ENCODE measurements at places on chromosomes 2 and 18.
A peak's percentile ranks its signal among the peaks of the same experiment; 100 is the strongest.

DNA sequence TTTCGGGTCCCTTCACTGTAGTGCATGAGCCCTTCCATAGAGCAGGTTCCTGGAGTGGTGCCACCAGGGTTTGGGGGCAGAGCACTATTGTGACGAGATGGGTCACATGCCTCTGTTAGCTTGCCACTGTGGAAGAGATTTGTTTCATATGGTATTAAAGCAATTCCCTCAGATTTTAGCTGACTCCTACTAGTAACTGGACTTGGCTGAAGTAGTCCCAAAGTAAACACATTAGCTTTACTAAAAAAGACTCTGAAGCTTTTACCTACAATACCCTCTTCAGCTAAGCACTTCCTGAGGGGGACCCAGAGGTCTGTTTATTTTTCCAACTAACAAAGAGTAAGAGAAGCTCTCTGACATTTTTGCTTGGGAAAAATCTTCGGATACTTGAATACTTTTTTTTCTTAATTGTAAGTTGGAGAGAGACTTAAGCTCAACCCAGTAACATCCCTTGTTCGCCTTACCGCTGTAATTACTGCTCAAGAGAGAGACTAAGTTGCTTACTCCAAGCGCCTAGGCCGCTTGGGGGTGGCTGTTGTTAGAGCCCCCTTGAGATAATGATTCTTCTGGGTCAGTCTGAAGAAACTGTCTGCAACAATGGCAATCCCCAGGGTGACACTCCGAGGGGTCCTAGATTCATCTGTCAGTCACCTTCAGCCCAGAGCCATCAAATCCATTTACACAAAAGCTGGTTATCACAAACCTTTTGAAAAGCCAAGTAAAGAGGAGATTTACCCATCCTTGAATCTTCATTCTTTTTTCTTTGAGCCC is 177.4 kb downstream of the FIGN start:
- no peak for DNase-seq

GRCh38 chr2:48440103-48440390 is 89.9 kb upstream of the STON1 start:
- DNase-seq, result no peak

DNA sequence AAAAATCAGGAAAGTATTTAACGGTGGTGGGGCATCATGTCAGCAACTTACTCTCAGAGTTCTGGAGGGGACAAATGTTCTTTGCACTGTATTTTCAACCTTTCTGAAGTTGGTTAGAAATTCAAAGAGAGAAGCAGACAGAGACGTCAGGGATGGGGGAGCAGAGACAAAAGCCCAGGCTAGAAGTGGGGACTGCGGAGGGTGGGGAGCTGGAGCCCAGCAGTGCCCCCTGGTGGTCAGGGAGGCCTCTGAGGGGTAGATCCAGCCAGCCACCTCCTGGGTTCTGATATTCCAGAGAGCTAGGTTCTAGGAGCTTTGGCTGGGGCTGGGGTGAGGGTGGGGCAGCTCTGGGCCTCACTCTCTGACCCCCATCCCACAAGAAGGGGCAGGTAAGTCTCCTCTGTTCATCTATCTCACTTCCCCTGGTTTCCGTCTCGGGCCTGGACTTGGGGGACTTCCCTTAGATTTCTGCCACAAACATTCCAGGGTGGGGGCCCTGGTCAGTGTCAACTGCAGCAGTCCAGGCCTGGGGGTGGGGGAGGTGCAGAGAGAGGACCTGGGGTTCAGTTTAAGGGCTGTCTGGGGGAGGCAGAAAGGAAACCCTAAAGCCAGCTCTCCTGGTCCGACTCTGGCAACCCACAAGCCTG is 8.9 kb downstream of the TNS1 start:
- DNase-seq, result no peak

GRCh38 chr2:104433657-104434056 is 420.3 kb upstream of the POU3F3 start:
- no peak for DNase-seq

DNA sequence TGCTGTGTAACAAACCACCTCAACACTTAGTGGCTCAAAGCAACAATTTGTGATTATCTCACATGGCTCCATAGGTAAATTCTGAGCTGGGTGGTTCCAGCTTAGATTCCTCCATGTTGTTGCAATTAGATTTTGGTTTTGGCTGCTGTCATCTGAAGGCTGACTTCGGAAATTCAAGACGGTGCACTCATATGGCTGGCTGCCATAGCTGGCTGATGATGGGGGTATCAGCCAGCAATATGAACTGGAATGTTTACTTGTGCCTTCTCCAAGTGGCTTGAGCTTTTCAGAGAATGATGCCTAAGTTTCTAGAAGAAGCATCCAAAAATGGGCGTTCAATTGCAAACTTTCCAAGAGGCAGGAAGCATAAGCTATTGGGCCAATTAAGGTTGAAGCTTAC is 213.1 kb downstream of the GCA start:
- DNase-seq, result no peak

DNA sequence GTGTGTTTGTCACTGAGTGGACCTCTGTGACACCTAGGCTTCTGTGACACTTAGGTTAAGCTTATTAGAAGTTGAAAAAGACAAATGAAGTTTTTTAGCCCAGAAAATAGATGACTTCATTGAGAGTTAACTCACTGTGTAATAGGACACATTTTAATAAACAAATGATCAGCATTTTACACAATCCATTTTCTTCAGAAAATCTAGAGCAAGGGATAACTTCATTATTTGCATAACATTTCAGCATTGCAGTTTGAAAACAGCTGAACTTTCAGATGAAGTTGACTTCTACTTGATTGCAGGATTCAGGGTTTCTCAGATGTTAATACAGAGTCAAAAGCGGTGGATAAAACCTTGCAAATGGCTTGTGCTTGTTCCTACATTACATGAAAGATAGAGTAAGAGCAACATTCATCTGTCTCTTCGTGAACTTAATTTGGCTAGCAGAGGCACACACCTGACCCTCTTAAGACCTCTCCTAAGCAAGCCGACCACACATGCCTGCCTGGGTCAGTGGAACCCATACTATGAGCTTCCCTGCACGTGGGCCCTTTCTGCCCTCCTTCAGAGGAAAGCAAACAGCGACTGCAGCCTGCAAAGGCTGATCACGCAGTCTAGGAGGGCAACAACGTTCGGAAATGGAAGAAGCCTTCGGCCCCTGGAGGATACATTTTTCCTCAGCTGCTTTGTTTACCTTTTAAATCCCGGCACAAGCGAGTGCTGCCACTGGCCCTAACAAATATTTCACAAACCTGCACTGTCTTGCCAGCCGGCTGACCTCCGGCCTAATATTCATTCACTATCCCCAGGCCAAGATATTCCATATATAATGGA is 16.6 kb downstream of the ITGB1BP1 start:
- DNase-seq, result no peak

DNA sequence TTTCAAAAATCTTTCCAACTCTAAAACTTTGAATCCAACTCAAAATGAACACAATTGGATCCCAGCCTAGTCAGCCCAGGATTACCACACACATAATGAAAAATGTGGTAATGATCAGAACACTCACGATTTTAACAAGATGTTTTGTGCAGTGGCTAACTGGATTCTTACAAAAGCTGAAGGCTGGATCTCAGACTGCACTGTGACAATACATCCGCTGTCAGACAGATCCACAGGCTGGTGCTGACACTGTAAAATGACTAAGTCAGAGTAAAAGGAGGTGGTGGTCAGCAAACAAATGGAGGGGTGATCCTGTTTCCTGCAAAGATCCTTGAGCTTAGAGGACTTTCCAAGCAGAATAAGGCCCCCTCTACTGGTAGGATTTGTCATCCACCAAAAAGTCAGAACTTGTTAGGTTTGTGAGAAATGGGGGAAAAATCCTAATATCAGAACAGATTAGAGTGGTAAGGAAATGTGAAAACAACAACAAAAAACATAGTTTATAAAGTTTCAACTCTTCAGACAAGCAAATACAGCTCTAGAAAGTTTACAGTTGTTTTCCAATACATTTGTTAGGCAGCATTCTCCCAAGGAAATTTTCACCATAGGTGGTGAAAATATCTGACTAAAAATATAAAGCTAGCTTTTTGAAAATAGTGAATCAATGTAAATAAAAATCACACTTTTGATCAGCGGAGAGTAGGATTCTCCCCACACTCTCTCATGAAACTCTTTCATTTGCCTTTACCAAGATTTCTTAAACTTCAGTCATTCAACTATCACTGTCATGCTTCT is 211.9 kb downstream of the AGPS start:
- DNase-seq, result peak; percentile 32

DNA sequence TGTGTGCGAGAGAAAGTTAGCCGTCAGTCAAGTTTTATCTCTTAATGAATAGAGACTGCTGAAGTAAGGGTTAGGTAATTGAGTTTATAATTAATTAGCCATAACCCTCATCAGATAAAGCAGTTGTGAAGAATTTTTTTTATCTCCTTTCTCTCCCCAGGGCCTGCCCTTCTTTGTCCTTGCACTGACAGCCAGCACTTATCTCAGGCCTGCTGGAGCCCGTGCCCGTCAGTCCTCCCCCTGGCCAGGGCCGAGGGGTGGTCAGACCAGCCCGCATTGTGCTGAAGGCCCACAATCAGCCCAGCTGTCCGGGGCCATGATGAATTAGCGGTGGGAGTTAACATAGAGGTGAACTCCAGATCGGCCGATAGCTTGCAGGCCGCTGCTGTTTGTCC is 315.7 kb downstream of the GBX2 start:
- DNase-seq, result no peak

GRCh38 chr2:10234409-10235094 is 68.2 kb upstream of the HPCAL1 start:
- no peak for DNase-seq

DNA sequence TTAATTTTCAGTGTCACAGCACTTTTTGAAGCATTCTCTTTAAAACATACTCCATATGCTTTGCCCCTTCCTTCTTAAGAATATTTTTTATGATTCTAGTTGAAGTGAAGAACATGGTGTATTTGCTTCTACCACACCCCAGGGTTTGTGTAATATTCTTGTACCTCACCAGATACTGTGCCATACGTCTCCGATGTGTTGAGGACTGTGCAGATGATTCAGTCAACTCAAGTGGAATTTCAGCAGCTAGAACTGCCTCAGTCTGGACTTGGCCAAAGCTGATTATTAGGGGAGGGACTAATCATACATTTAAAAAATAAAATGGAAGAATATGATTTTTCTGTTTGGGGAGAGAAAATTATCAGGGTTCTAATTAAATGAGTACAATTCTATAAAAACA is 115.7 kb downstream of the MYO1B start:
- DNase-seq, result no peak

DNA sequence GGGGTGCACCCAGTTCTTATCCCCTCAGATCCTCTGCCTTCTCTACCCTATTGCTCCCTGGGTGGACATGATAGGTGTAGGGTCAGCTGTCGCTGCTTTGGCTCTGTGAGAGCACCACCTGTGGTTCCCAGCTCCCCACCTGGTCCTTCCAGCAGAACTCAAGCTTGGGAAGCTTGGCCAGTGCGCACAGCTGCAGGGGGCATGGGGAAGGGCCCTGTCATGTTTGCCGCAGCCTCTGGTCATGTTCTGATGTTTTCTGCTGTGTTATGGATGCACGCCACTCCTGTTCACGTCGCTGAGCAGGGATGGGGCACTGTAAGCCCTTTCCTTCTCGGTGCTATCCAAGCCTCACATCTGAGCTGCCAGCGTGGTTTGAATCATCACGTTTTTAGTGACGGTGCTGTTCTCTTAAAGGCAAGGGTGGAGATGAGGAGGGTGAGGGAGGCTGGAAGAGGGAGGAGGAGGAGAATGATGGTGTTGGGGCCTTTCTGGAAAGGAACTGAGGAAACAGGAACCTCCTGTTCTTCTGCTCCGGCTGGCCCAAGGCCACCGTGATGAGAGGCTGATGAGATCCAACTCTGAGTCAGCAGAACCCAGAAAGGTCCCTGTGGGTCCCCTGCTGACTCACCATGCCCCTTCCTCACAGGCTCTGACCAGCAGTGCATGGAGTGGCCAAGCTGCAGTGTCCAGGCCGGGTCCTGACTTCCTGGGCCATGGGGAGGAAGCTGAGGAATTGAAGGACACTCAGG is 78.0 kb downstream of the LIPG start:
- DNase-seq, result no peak

- no peak for DNase-seq
Observed at GRCh38 chr2:202387608-202388342, 11.6 kb downstream of the BMPR2 start.

DNA sequence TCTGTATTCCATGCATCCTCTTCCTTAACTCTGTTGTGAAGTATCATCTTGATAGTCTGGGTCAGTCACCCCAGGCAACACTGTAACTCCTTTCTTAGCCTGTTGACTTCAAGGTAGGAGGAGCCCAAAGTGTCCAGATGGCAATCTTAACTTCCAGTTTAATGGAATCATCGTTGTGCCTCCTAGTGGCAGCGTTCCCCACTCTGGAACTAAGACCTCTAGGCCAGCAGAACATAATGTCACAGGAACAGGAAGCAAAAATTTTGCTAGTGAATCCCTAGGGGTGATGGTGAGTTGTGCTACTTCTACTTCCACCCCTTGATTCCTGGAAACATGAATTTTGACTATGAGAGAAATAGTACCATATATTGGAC is 11.7 kb downstream of the SGPP2 start:
- DNase-seq, result no peak

DNA sequence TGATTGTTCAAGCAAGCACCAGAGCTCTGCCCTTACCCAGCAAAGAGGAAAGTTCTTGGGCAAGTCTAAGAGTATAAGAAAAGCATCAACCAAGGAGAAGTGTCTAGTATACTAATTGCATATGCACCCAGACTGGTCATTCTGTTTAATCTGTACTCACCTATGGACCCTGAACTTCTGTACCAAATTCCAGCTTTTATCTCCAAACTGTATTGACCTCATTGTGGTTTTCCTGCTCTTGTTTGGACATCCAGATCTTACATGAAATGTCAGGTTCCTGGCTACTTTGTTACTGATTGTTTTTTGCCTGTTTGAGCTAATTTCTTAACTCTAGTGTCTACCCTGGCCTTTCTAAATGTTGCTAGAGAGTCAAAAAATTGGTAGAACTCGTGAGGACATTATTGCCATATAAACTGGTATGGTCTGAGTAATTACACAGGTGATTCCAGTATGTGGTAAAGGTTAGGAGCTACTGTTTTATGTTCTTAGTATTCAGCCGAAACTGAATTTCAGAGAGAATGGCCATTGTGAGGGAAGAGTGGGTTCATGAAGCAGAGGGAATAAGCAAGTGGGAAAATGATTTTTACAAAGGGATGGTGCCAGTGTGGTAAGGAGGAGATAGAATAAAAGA is 146.3 kb downstream of the HNMT start:
- no peak for DNase-seq

GRCh38 chr2:160077912-160078810 is 15.7 kb upstream of the PLA2R1 start:
- DNase-seq, result no peak

DNA sequence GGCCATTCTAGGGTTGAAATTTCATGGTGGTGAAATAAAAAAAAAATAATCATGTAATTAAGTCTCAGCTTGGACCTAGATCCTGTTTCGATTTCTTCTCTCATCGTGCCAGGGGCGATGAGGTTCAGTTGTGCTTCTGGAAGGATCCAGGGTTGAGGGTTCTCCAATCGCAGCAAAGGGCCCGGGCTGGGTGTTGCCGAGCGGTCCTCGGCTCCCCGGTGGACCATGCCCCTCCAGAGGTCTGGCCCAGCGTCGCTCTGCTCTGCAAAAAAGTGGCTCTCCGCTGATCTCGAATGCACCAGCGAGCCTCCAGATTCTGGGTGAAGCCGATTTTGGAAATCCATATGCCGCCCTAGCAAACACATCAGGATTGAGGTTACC is 39.0 kb downstream of the EN1 start:
- DNase-seq, result no peak
